SK-N-SH treated with all-trans-retinoic acid at 6 μM for 48 hours (cell line): ENCODE measurements at places on chromosomes 1 and 21.

DNA sequence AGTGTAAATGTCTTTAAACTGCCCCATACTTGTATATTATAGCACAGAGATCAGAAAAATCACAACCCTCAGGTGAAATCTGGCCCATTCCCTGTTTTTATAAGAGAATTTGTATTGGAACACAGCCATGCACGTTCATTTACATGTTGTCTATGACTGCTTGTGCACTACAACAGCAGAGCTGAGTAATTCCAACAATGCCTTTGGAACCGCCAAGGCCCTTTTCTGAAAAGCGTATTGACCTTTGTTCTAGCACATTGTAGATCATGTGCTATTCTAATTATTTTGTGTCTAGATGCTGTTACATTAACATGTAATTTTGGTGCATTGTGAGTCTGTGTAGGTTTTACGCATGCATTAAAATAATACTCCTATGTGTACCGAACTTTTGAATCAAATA is 339.6 kb downstream of the CHRM3 start:
- no peak for ATAC-seq

DNA sequence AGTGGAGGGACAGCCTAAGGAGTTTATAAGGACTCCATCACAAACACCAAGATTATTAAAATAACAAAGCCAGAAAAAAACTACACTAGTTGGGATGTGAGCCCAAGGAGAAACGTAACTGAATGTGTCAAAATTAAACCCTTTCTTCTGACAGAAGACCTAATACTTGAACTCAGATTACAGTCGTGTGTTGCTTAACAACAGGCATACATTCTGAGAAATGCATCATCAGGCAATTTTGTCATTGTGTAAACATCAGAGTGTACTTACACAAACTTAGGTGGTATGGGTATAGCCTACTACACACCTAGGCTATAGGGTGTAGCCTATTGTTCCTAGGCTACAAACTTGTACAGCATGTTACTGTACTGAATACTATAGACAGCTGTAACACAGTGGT is 23.4 kb downstream of the DSTYK start:
- no peak for ATAC-seq

- ATAC-seq = no peak
These were observed 18.5 kb downstream of the FAM89A start for GRCh38 chr1:231021540-231022031.

DNA sequence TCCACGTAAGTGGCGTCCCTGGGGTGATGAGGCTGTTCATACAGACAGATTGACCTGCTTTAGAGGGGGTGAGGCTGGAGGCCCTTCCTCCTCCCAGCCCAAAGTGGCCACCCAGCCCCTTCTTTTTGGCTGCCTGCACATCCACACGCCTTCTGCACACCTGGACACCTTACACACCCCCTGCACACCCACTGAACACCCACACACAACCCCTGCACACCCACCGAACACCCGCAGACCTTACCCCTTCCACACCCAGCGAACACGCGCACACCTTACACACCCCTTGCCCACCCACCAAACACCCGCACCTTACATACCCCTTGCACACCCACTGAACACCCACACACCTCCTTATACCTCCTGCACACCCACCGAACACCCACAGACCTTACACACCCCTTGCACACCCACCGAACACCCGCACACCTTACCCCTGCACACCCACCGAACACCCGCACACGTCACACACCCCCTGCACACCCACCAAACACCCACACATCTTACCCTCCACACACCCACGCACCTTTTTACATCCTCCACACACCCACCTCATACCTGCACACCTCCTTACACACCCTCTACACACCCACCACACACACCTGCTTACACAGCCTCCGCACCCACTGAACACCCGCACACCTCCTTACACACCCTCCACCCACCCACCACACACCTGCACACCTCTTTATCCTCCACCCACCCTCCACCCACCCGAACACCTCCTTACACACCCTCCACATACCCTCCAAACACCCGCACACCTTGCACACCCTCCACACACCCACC is 37.7 kb downstream of the COQ8A start:
- no peak for ATAC-seq

GRCh38 chr1:2249559-2249906 is 21.4 kb downstream of the SKI start:
- ATAC-seq = no peak

DNA sequence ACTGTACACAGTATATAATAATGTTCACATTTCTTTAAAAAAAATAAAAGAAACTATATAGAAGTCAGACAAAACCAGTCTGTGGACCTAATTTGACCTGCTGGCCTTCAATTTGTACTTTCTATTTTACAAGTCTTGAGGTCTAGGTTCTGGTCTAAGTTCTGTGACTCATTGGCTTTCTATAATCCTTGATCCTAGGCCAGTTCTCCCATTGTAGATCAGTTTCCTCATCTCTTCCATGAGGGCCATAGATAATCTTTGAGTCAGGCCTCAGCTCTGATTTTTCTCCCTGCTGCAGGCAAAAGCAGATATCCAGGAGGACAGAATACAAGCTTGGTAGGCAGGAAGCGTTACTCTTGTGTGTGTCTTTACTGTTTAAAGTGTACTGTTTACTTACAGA is 603.7 kb upstream of the CAMK1G start:
- no peak for ATAC-seq

DNA sequence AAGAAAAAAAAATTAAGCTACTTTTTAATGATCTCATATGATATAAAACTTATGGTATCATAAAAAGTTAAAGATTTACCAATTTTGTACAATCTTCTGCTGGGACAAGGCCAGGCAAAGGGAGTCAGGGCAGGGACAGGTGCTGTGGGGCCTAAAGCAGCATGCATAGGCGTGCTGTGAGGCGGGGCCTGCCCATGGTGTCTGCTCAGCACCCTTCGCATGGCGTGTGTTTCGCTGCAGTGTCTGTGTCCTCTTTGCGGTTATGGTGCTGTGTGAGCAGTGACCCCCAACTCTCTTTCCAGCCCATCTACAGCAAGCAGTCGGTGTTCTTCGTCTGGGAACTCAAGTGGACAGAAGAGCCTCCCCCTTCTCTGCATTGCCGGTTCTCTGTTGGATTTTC is 13.4 kb upstream of the PWP2 start:
- ATAC-seq = no peak

- ATAC-seq = no peak
These were observed 112.4 kb upstream of the ZNF648 start for GRCh38 chr1:182173808-182174512.

- ATAC-seq = no peak
These were observed 164.1 kb upstream of the POGK start for GRCh38 chr1:166675213-166675612.

DNA sequence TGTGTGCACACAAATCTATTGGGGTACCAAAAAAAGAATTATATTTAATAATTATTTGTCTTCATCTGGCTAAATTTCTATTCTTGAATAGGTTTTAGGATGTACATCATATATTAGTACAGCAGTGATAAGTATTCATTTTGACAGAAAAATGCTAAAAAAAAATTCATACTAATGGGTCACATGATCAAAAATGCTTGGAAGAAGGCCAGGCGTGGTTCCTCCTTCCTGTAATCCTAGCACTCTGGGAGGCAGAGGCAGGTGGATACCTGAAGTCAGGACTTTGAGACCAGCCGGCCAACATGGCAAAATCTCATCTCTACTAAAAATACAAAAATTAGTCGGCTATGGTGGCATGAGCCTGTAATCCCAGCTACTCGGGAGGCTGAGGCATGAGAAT is 26.9 kb upstream of the PTGFRN start:
- no peak for ATAC-seq

DNA sequence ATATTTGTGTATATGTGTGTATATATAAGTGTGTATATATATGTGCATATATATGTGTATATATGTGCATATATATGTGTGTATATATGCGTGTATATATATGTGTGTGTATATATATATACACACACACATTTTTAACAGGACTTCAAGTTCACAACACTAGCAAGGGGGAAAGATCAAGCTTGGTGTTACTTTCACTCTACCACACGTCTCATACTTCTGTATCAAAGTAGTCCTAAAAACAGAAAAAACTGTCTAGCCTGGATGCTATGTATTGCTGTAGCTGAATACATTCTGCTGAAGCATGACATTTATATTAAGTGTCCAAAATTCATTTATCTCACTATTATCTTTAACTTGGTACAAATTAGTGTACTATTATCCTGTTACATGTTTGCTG is 17.9 kb upstream of the ATP6V1G3 start:
- no peak for ATAC-seq

- ATAC-seq = peak; percentile 56
These were observed 28.1 kb downstream of the AHDC1 start for GRCh38 chr1:27575840-27576331.

DNA sequence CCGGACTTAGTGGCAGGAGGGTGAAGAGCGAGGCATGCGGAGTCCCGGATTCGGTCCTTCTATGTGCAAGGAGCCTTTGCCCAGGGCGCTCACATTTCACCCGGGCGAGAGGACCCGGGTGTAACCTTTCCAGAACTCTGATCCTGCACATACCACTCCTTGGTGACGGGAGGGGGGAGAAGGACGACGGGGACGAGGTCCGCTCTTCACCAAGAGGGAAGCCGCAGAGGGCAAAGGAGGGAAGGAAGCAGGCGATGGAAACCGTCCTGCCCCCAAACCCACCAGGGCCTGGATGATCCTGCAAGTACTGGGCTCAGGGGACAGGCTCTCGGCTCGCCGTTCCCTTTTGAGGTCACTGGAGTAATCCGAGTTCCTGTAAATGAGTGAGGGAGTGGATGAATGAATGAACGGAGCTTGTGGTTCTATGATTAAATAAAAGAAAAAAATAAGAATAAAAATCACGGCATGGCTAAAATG is 993 bp downstream of the SYPL2 start:
- no peak for ATAC-seq

DNA sequence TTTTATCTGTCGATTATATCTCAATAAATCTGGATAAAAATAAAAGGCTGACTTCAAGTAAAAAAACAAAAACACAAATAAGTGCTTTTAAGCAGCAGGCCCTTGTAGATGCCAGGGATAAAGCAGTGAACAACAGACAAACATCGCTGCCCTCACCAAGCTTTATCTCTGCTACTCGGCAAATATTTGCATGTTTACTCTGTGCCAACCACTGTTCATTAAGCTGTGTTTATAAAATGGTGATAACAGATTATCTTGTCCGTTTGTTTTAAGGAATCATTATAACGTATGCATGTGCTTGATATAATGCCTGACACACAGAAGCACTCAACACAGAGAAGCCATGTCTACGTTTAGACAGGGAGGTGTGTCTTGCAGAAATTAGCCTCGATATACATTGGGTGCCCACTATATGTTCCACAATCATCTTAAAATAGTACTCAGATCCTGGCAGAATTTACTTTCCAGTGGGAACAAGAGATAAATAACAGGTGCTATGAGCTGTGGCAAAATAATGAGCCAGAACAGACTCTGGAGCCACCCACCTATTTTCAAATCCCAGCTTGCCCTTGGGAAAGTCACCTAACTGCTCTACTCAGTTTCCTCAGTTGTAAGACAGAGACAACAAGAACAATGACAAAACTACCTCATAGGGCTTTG is 47.2 kb downstream of the TRIT1 start:
- no peak for ATAC-seq

GRCh38 chr1:44217809-44218410 is 4.6 kb downstream of the DMAP1 start:
- peak; percentile 75 for ATAC-seq

DNA sequence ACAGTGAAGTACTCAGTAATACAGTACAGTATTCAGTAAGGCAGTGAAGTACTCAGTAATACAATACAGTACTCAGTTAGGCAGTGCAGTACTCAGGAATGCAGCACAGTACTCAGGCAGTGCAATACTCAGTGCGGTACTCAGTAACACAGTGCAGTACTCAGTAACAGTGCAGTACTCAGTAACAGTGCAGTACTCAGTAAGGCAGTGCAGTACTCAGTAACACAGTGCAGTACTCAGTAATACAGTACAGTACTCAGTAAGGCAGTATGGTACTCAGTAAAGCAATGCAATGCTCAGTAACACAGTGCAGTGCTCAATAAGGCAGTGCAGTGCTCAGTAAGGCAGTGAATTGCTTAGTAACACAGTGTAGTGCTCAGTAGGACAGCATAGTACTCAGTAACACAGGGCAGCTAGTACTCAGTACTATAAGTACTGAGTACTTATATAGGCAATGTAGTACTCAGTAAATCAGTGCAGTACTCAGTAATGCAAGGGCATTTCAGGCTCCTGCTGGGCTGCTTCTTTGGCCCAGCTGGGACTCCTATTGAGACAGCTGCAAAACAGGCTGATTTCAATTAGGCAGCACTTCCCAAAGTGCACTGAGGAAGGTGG is 411.3 kb downstream of the DISC1 start:
- ATAC-seq = no peak

- no peak for ATAC-seq
These were observed 1350.4 kb downstream of the AMY1C start for GRCh38 chr1:105100102-105100501.

GRCh38 chr1:7292714-7293419 is 478.2 kb upstream of the VAMP3 start:
- ATAC-seq = no peak; the same call in 2 of the 3 replicates

DNA sequence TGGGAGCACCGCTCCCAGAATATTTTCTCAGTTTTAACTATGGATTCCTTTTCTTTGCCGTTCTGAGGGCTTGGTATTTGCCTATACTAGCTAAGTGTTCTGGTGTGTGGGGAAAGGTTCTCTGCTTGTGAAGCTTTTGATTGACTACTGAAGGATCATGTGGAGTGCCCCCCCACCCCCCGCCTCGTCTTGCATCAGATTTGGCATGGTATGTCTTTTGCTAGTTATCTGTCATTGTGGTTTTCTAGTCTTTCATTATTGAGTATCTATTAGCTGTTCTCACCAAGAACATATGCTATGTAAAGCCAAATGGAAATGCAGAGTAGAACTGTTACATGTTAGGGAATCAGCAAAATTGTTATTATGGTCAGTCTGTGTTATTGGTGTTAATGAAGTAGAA is 58.3 kb downstream of the MACF1 start:
- no peak for ATAC-seq

DNA sequence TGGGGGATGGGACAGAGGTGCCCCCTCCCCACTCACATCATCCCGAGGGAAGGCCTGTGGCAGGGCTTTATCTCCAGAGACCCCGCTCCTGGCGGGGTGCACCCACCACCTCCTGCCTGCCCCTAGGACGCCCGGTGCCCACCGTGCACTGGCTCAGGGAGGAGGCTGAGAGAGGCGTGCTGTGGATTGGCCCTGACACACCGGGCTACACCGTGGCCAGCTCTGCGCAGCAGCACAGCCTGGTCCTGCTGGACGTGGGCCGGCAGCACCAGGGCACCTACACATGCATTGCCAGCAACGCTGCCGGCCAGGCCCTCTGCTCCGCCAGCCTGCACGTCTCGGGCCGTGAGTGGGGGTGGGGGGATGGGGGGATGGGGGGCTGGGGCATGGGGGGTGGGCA is 71.7 kb downstream of the TRIM11 start:
- ATAC-seq = no peak

- ATAC-seq = no peak
These were observed 25.6 kb downstream of the EFCAB7 start for GRCh38 chr1:63548877-63549276.
